Naive B cell (primary cell): ENCODE measurements at places on chromosomes 13 and 19.

GRCh38 chr19:49949742-49950589 lies 11.0 kb downstream of the SIGLEC11 start:
- no peak for DNase-seq

DNA sequence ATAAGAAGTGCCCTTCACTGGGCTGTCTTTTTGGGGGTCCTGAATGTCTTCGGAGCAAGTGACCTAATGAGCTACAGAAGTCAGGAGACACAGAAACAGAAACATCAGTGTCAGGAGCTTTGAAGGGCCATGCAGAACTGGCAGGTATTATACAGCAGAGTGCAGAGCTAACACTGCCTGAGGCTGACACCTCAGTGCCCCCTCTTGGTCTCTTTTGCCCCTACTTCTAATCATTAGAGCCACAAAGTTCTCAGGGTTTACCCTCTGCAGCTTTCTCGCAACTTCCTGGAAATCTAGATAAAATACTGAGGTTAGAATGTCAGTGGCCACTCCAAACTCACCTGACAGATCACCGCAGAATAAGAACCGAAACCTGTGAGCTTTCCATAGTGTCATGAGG lies 172.7 kb downstream of the B3GLCT start:
- no peak for DNase-seq

- DNase-seq = no peak
These were observed 142.2 kb downstream of the TBC1D4 start for GRCh38 chr13:75339635-75340374.

DNA sequence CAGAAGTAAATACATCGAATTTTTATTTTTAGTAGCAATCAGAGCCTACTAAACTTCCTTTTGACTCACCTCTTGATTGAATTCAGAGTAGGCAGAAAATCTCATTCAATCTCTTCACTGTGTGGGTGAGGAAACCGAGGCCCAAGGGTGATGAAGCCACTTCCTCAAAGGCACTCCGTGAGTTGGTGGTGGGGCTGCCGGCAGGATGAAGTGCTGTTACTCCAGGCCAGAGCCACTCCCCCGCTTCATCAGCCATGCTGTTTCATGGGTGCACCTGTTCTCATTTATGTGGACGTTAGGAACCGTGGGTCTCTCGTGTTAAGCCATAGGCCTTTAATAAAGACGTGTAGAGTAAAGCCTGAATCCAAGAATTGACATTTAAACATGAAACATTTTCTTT lies 13.2 kb downstream of the ING1 start:
- no peak for DNase-seq

DNA sequence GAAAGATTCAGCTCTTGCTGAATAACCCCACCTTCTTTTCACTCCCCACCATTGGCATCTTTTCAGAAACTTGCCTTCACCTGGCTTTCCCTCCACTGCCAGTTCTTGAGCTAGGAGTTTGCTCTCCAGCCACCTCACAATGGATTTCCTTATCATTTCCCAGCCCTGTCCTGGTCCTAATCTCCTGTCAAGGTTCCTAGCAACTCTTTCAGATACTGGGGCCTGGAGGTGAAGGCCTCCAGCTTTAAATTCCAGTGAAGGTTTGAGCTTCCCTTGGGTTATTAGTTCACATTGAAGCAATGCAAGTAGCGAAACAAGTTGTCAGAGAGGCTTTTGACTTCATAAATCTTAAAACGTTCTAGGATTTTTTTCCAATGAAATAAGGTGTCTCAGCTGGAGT lies 320.8 kb upstream of the MAB21L1 start:
- no peak for DNase-seq

DNA sequence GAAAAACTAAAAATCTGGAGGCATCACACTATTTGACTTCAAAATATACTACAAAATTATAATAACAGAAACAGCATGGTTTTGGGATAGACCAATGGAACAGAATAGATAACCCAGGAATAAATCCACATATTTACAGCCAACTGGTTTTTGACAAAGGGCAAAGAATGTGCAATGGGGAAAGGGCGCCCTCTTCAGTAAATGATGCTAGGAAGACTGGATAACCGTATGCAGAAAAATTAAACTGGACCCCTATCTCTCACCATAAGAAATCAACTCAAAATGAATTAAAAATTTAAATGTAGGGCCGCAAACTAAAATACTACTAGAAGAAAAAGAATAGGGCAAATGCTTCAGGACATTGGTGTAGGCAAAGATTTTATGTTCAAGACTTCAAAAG lies 440.5 kb upstream of the SGCG start:
- DNase-seq = no peak

- DNase-seq = no peak
These were observed 1071.3 kb upstream of the MIR17HG start for GRCh38 chr13:90276216-90276615.

DNA sequence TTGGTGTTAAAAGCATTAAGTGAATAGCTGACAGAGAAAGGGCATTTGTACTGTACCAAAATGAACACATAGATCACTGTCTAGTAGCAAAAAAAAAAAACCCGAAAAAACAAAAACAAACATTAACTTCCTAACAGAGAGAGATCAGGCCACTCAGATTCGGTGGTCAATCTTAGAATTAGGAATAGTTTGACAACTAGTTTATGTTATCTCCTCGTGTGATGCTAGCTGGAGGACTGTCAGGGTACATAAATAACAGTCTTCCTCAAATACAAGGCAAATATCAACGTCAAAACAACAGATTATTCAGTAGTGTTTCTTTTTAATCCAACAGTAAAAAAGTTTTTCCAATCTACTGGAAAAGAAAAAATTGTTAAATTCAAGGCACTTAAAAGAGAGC lies 1.7 kb downstream of the ZMYM5 start:
- no peak for DNase-seq

DNA sequence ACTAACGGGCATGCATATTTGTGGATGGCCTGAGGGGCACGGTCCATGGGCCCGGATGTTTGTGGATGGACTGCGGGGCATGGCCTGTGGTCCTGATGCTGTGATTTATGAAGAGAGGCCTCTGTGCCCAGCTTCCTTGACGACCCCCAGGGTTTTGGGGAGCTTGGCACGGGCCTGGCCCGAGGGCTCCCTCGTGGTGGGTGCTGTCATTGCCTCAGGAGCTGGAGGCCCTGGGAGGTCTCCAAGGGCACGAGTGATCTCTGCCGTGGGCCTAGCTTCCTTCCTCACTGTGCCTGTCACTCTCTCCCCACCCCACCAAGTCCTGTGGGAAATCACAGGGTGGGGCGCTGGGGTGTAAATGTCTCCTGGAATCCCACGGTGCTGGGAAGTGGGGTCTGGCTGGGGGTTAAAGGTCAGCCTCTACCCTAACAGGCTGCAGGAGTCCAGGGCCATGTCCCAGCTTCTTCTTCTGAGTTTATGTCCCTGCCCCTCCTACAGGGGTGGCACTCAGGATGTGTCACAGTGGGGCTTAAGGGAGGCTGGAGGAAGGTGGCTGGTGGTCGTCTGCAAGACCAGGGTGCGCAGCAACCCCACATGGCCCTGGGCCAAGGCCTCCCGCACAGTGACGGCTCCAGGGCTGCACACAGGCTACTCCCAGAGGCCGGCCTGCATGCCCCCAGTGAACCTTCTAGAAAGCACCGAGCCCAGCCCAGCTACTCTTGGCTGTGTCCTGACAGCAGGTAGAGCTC lies 27.6 kb upstream of the RANBP3 start:
- DNase-seq = no peak

GRCh38 chr19:44600466-44600865 lies 12.9 kb upstream of the IGSF23 start:
- no peak for DNase-seq

GRCh38 chr13:109297628-109298027 lies 488.8 kb downstream of the IRS2 start:
- DNase-seq = no peak

- DNase-seq = no peak
These were observed 977.5 kb upstream of the SPRY2 start for GRCh38 chr13:81318231-81319019.

GRCh38 chr13:51269039-51269438 lies 46.8 kb downstream of the FAM124A start:
- no peak for DNase-seq

DNA sequence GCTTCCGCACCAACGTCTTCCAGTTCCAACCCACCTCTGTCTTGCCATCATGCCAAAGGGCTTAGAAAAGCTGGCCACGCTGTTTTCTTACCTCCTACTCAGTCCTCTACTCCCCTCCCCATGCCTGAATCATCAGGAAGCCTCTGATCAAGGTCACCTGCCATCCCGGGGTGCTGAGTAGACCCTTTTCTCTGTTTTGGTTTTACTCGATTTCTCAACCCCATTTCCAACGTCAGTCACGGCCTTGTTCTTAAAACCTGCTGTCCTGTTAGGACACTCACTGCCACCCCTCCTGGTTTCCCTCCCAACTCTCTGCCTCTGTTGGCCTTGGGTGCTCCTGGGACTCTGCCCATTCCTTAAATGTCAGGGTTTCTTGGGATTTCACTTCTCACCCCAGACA lies 350.1 kb downstream of the FOXO1 start:
- DNase-seq = no peak

- DNase-seq = peak; percentile 0
These were observed 73.9 kb upstream of the SLC10A2 start for GRCh38 chr13:103140001-103140671.

DNA sequence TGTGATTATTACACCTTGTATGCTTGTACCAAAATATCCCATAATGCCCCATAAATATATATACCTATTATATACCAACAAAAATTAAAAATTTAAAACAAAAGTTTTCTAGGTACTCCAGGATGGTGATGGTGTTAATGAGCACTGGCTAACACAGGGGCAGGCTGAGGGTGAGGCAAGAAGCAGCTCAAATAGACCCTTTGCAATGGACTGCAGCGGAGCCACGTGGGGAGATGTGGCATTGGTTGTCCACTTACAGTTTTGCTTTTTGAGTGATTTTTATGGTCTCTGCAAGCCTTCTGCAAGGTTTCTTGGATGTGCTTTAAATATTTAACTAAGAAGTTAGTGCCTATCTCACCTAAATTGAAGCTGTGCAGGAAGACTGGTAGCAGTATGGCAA lies 132.9 kb downstream of the RAP2A start:
- DNase-seq = no peak

- peak; percentile 71 for DNase-seq
These were observed 34.4 kb downstream of the PIP5K1C start for GRCh38 chr19:3665681-3666544.

GRCh38 chr19:38900743-38901190 lies 998 bp downstream of the NFKBIB start:
- no peak for DNase-seq

- DNase-seq = no peak
These were observed 2.6 kb downstream of the GRIK5 start for GRCh38 chr19:42067315-42067888.

DNA sequence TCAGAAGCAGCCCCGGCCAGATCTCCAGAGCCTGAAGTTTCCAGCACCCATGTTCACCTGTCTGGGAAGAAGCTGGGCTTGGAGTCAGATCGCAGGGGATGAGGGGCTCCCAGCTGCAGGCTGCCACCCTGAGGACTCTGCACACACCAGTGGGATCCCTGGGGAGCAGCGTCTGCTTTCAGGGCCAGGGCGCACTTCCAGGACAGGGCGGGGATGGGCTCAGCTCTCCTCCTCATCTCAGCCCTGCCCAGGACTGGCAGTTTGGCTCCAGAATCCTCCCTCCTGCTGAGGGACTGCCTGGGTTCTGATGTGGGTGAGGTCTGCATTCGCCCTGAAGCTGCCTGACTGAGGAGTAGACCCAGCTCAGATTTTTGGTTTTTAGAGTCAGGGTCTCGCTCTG lies 3.5 kb downstream of the SLC7A9 start:
- DNase-seq = no peak

GRCh38 chr19:16285769-16286498 lies 38.7 kb upstream of the KLF2 start:
- DNase-seq = no peak

- DNase-seq = no peak
These were observed 11.7 kb upstream of the MTIF3 start for GRCh38 chr13:27461940-27462584.

GRCh38 chr13:80717776-80718175 lies 376.9 kb upstream of the SPRY2 start:
- no peak for DNase-seq

DNA sequence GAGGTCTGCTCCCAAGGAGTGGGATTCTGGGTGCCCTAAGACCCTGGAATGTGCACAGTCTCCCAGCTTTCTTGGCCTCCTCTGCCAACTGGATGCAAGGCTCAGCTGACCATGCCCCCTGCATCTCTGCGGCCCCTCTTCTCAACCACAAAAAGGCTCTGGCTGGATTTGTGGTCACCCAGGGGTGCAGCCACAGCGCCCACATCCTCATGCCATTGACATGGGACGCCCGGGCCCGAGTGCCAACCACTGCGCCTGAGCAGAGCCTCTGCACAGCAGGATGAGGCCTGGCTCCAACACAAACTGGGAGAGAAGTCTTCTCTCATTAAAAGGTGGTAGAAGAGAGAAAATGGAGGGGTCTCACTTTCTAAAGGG lies 103.5 kb downstream of the FOXO1 start:
- DNase-seq = peak; percentile 44

DNA sequence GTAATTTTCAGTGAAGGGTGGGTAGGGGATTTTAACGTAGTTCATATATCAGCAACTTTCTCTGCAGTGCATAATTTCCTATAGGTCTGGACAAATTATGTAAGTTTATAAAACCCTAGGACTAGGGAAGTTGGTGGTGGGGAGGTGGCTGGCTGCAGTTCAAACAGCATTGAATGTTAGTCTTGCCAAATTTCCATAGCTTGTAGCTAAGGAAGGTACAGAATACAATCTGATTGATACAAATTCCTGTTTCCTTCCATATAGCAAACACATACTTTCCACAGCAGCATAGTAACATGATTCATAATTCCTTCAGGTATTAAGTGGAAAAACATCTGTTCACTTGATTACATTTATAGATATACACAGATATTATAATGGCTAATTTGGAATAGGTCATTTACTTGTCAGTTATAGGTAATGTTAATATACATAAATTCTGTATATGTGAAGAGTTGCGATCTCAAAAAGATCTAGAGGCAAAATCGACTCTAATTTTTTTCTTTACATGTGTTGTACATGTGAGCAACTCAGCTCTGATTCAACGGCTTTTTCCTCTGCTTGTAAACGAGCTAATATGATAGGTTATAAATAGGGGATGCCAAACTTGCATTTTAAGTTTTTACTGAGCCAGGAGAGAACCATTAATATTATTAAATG lies 233.4 kb upstream of the CSNK1A1L start:
- no peak for DNase-seq

DNA sequence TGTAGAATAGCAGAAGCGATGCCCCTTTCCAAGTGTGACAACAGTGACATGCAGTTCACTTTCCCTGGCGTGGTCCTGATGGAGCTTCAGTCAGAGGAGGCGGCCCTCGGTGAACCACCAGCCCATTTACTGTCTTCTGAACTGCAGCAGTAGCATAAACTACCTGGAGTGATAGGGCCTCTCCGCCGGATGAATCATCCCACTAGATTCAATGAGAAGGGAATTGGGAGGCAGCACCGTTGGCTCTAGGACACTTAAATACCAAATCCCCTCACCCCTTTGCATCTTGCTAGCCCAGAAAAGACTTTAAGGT lies 112.8 kb upstream of the GPR12 start:
- no peak for DNase-seq
